ENCODE measurements at places on chromosomes 7 and 10.

DNA sequence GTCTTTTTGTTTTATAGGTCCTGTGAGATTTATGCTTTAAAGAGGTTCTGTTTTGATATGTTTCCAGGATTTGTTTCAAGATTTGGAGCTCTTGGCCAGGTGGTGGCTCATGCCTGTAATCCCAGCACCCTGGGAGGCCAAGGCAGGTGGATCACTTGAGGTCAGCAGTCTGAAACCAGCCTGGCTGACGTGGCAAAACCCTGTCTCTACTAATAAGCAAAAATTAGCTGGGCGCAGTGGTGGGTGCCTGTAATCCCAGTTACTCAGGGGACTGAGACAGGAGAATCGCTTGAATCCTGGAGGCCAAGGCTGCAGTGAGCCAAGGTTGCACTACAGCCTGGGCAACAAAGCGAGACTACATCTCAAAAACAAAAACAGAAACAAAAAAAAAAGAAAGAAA, 8.3 kb upstream of the HYAL4 start:
- DNase-seq = no peak

GRCh38 chr10:70604106-70604505, 1.6 kb upstream of the PRF1 start:
- no peak for DNase-seq

GRCh38 chr10:50832171-50832751, 53.2 kb downstream of the A1CF start:
- DNase-seq = no peak

- no peak for DNase-seq
Measured at GRCh38 chr7:36961693-36962092, 237.4 kb upstream of the AOAH start.

GRCh38 chr7:44415510-44415909, 74.9 kb downstream of the NUDCD3 start:
- DNase-seq = no peak

DNA sequence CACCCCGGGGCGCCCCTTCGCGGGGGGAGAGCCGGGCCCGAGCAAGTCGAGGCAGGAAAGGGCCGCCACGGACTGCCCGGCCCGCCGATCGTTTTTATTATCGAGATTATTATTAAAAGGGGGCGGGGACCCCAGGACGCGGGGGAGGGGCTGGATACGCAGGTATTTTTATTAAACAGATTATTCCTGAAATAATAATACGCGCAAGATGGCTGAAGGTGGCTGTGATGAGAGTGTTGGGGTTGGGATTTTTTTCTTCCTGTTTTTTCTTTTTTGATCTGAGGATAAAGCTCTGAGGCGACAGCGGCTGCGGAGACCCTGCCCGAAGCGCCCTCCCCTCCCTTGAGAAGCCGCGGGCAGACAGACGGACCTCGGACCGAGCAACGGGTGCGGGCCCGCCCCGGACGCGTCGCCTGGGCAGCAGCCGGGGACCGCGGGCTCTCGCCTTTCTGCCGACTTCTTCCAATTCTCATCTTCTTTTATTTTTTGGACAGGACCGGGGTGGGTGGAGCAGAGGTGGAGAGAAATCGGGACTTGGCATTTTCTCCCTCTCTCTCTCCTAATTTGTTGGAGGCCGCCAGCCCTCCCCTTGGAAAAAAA, 1.4 kb upstream of the TRIM8 start:
- DNase-seq = peak; percentile 35

- no peak for DNase-seq
Measured at GRCh38 chr10:70954381-70955176, 66.2 kb upstream of the PCBD1 start.

GRCh38 chr10:5643346-5644067, 22.9 kb downstream of the ASB13 start:
- DNase-seq = no peak

GRCh38 chr10:89924261-89924660, 222.9 kb downstream of the KIF20B start:
- no peak for DNase-seq

DNA sequence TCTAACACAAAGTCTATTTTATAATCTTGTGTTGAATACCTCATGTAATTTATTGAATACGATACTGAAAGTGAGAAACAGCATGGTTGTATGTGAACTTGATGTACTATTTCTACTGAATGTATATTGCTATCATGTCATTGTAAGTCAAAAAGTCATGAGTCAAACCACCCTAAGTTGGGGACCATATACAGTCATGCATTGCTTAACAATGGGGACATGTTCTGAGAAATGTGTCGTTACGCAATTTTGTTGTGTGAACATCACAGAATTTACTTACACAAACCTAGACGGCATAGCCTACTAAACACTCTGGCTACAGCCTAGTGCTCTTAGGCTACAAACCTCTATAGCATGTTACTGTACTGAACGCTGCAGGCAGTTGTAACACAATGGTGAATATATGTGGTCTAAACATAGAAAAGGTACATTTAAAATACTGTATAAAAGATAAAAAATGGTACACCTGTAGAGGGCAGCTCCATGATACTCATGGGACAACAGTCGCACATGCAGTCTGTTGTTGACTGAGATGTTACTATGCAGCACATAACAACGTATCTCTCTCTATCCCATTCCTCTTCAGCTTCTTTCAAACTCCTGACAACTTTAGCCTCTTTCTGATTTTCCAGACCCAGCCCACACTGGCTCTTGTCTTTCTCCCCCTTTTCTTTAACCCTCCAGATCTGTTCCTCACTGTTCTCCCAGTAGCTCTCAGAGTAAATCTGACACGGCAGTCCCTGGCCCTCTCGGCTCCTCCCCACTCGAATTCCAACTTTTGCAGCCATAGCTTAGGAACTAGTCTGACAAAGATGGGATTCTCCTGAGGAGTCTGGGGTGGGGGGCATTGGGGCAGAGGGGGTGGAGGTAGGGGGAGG, 90.1 kb downstream of the SNX10 start:
- DNase-seq = no peak

DNA sequence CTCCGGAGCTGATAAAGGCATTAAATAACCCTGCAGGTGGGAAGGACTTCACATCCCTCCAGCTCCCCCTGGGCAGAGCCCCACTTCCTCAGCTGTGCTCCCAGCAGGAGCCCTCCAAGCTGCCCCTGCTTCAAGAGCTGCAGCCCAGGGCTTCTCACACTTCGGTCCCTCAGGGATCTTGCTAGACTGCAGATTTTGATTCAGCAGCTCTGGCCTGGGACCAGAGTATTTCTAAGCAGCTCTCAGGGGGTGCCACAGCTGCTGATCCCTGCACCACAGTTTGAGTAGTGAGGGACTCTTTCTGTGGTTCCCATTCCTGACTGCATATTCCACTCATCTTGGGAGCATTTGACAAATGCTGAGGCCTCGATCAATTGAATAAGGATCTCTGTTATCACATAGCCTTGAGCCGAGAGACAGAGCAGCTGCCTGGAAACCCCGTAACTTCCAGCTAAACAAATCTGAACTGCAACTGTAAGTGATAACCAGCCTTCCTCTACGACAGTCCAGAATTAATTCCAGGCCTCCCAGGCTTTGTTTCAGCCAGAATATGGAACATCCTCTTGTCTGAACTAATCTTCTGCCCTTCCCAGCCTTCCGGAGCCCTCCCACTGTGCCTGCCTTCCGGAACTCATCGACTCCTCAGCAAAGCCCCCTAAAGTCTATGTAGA, 161.4 kb downstream of the CCDC3 start:
- no peak for DNase-seq

- DNase-seq = no peak
Measured at GRCh38 chr10:33950206-33950605, 615.7 kb upstream of the NRP1 start.

DNA sequence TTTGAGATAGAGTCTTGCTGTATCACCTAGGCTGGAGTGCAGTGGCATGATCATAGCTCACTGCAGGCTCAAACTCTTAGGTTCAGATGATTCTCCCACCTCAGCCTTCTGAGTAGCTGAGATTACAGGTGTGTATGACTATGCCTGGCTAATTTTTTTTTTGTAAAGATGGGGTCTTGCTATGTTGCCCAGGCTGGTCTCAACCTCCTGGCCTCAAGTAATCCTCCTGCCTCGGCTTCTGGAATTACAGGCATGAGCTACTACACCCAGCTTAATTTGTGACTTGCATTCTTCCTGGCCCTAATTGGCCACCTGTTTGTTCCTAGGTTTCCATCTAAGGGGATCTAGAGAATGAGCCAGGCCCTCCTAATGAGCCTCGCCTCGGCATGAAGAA, 9.3 kb downstream of the ARHGAP22 start:
- no peak for DNase-seq

- no peak for DNase-seq
Measured at GRCh38 chr7:74223711-74224510, 14.1 kb downstream of the LAT2 start.

GRCh38 chr10:12638103-12638502, 288.8 kb downstream of the CAMK1D start:
- DNase-seq = no peak

DNA sequence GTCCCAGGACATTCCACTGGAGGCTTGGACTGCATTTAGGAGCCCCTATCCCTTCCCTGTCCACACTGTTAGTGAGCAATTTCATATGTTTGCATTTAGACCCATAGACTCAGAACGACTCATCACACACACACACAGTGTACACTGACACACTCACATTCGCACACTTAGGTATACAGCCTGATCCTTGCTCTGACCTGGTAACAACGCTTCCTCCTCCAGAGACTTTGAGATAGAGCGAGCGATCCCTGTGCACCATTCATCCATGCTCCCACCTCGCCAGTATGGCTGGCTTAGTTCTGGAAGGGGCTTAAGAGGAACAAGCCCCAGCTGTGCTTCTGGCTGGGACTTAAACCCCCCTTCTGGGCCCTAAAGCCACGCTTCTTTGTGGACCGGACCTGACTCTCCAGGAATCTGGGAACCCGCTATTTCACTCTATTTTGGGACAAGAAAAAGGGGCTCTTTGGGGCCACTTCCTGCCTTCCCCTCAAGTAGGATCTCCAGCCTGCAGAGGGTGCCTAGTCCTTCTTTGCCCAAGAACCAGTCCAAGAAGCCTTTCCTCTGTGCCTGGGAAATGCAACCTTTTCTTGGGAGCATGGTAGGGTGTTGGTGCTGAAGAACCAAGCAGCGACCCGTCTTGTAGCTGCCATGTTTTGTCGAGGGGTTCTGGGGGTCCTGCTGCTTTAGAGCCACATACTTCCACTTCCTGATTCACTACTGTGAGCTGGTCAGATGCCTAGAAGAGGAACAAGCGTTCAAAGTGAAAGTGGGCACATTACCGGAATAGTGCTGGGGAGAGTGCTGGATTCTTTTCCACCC, 1.1 kb upstream of the HOXA13 start:
- DNase-seq = no peak

Measured in neural crest cell (in vitro differentiated cells).